ENCODE measurements at places on chromosomes 6 and 20.

GRCh38 chr20:46362921-46363867, 43.2 kb downstream of the ELMO2 start:
- no peak for DNase-seq

- no peak for DNase-seq
Observed at GRCh38 chr6:92428448-92428847, 990.9 kb downstream of the EPHA7 start.

GRCh38 chr6:110095935-110096334, 83.5 kb downstream of the WASF1 start:
- DNase-seq: no peak

DNA sequence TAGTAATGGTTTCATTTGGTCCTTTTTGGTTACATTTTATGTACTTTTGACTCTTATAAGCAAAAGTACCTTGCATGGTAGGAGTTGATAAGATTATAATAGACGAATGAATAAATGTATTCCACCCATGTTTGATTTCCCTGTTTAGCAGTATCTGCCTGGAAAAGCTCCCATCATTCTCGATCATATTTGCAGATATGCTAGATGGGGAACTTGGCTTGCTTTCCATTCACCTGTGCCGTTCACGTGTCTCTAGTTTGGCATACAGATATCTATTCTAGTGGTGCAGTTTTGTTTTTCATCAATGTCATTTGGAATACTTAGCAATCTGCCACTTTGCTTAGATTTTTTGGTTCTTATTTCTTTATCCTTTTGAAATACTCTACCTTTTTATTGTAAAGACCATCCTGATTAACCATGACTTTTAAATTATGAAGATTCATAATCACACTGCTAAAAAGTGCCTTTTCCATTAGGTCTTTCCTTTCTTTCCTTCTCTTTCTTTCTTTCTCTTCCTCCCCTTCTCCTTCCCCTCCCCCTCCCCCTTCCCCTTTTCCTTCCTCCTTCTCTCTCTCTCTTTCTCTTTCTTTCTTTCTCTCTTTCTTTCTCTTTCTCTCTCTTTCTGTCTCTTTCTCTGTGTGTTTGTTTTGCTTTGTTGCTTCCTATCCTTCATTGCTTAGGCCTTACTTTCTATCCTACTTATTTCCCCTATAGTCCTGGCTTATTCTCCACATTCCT, 40.4 kb downstream of the ANKS1A start:
- no peak for DNase-seq

- no peak for DNase-seq
Observed at GRCh38 chr6:148789948-148790347, 43.1 kb downstream of the UST start.

DNA sequence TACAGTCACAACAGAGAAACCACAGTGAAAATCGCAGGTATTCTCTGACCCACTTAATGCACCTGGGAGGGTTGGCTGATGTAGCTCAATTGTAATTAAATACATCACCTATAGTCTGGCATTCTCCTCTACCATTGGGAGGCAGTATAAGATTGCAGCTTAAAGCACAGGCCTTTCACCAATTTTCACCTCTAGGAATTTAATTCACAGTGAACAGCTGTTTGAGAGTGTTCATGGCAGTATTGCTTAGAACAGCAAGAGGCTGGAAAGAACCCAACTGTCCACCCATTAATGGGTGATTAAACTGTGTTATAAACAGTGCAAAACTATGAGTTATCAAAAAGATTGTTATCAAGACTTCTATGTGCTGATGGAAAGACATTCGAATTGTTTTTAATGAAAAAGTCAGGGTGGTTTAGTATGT, 2.0 kb downstream of the EDEM2 start:
- DNase-seq: peak; percentile 41

- no peak for DNase-seq
Observed at GRCh38 chr6:108738684-108739416, 109.4 kb upstream of the ARMC2 start.

DNA sequence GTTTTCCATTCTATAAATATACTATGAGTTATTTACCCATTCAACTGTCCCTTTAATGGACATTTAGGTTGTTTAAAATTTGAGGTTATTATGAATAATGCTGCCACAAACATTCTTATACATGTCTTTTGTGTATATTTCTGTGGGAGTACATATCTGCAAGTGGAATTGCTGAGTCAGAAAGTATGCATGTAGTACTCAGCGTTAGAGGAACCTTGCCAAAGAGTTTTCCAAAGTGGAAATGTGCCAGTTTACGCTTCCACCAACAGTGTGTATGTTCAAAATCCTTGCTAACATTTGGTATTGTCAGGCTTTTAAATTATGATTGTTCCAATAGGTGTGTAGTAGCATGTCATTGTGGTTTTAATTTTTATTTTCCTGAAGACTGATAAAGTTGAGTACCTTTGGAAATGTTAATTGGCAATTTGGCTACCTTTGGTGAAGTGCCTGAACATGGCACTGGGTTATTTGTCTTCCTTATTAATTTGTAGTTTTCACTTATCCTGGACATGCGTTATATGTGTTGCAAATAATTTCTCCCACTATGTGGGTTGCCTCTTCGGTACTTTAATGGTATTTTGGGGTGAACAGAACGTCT, 341.2 kb downstream of the CD83 start:
- no peak for DNase-seq

DNA sequence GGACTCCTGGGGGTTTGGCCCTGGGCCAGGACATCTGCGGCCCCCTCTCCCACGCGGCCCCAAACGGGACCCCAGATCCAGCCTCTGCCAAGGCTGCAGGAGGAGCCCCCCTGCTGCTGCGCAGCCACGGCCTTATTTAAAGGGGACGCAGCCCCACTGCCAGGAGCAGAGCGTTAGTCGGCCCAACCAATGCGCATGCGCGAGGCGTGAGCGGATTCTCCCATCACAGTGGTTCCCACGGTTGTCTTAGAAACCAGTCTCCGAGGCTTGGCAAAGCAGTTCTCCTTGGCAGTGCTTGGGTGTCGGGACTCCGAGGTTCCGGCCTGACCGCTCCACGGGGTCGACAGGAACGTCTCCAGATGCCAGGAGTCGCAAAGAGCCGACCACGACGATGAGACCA, 288.3 kb upstream of the ZNF337 start:
- no peak for DNase-seq

- no peak for DNase-seq
Observed at GRCh38 chr6:44059359-44060346, 67.6 kb downstream of the MRPL14 start.

DNA sequence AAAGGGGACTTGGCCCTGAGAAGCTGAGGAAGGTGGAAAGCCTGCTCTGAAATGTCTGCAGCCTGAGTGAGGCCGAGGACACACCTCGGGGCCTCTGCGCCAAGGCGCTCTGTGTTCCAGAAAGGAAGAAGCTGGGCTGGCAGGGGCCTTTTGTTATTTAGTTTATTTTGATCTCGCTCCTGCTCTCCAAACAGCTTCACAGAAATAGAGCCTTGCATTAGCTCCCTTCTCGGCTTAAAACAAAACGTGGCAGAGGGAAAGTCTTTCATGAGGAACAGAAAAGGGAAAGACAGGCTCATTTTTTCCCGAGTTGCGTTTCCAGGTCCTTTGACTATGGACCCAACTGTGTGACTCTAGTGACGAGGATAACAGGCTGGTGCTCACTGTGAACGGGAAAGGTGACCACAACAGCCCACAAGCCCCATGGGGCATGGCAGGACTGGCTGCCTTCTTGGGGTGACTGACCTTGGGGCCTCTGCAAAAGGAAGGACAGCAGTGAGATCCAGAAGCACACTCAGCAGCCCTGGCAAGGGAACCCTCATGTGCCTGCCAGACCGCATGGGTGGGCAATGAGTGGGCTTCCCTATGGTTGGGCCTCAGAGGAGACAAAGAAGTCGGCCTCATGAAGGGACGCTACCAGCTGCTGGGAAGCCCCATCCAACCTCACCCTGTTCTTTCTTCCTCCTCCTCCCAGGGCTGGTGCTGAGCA, 18.7 kb downstream of the LEMD2 start:
- no peak for DNase-seq

DNA sequence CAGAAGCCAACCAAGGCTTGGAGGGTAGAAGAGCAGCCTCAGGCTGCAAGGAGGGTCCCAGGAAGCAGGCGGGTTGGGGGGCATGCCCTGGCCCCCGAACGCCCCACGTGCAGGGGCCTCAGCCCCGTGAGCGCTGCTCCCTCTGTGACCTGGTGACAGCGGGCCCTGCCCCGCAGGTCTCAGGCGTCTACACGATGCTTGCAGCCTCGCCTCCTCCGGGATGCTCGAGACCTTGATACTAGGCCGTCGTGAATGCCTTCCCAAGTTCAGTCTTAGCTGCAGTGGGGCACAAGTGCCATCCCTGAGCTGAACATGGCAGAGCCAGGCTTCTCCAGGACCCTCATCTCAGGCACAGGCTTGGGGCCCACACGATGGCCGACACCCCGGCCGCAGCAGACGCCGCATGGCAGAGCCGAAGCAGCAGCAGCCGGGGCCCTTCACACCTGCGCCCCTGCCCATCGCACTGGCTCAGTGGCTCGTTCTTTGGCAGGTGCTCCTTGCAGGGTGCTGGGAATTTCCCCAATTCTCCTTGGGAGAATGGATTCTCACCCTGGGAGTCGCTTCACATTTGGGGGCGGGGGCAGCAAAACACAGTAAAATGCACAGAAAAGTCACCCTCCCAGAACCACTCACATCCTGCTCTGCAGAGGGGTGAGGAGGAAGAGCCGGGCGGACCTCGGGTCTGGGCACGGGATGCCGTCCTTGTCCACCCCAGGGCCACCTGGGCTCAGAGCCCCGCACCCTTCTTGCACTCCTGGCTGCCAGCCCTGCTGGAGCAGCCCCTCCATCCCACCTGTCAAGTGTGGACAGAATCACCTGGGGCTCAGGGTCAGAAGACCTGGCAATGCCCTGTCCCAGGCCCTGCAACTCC, 161.8 kb downstream of the DLL1 start:
- no peak for DNase-seq

DNA sequence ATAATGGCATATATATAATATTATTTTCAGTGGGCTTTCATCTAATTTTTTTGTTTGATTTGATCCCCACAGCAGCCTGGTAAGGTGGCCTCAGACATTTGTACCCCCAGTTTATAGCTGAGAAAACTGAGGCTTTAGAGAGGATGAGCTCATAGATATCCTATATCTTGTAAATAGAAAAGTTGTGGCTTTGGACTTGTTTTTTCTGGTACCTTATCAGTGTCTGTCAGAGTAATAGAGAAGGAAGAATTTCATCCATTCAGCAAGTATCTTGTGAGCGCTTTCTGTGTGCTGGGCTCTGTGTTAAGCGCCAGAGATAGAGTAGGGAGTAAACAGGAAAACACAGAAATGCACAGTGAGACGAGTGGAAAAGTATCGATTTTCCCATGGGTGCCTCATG, 27.9 kb downstream of the TAF11 start:
- DNase-seq: no peak

DNA sequence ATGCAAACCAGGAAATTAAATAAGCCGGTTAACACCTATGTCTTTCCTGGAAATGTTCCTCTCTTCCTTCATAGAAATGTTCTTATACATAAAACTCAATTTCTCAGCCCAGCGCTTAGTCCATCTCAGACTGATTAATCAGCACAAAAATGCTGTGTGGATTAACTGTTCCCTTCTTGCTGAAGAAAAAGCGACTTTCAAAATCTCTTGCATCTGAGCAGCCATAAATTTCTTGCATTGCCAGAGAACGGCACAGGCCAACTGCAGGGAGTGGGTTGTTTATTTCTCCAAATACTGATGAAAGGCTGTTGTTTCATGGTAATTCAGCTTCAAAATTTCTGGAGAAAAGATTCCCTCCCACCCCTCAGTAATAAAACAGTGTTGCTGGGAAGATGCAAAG, 517.6 kb downstream of the BTBD3 start:
- no peak for DNase-seq

- no peak for DNase-seq
Observed at GRCh38 chr6:75604294-75604693, 2.6 kb downstream of the SENP6 start.

- peak; percentile 92 for DNase-seq
Observed at GRCh38 chr6:53065266-53066076, at the start of gene FBXO9. FBXO9 (plus strand) TSS chr6:53065404; CDS start chr6:53065790, 386 bp downstream.

DNA sequence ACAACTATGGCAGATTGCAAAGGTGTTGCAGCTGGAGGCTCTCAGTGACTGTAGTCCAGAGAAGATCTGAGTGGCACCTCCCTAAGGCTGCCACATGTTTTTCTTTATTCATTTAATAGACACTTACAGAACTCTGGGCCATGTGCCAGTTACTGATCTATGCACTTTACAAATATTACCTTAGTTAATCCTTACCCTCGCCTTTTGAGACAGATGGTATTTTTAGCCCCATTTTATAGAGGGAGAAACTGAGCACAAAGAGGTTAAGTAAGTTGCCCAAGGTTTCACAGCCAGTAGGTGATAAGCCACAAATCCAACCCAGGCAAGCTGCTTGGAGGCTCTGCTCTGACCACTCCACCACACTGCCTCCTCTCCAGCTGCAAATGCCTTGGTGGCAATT, 6.5 kb upstream of the SCRT2 start:
- DNase-seq: no peak

DNA sequence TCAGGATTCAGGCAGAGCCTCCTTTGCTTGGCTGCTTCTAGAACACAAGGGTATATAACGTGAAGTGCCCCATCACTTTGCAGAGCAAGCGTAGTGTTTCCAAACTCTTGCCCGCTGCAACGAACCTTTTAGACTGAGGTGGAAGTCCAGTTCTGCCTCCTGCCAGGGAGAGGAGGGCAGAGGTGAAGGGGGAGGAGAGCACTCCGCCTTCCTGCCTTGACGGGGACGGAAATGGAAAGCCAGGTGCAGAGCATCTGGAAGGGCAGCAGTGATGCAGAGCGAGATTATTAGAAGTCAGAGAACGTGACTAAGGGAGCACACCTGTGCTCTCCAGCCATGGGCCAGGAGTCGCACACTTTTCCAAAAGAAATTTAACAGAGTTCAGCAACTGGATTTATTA, 63.4 kb downstream of the RREB1 start:
- DNase-seq: no peak
